ENCODE measurements at places on chromosomes 13 and 19. TPM values are rescaled to one million over a fixed set of nuclear protein-coding genes. Genes with fewer than 3 reads are reported as not detected.

- no peaks in the 10 kb centered on the region for H3K27me3 ChIP-seq
- no peaks in the 10 kb centered on the region for H3K36me3 ChIP-seq
- no peaks in the 10 kb centered on the region for H3K4me1 ChIP-seq
- DNase-seq, result no peak
- H3K27ac ChIP-seq, result no peak overlapping the region
Observed at GRCh38 chr13:35771898-35772297, 295.4 kb upstream of the MAB21L1 start.

Gene C1QTNF9
- not detected for total RNA-seq

Gene ALOX5AP
- total RNA-seq, result not detected

DNA sequence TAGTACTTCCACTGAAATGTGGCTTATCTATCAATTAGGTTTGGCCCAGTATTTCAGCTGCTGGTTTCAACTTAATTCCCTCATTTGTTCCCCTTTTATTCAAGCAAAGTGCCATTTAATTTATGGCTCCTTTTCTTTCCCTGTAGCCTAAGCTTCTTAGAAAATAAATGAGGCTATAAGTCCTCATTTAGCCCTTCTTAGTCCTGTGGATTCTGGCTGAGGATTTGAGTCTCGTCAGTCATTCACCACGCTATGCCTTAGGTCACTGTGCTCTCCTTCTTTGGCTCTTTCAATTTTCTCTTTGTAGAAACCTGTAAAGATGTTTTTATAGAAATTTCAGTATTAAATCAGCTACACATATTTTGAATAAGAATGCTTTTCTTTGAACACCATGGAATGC is 579.1 kb downstream of the GPC6 start:
- H3K4me3 ChIP-seq, result no peak overlapping the region
- H3K36me3 ChIP-seq, result no peaks in the 10 kb centered on the region
- no peaks in the 10 kb centered on the region for H3K27me3 ChIP-seq
- no peak overlapping the region for H3K27ac ChIP-seq
- DNase-seq, result no peak
